ENCODE measurements at places on chromosomes 7 and 10. TPM values are rescaled to one million over a fixed set of nuclear protein-coding genes. Genes with fewer than 3 reads are reported as not detected.

The ZCWPW1 gene
- polyA plus RNA-seq: 4.4 TPM

DNA sequence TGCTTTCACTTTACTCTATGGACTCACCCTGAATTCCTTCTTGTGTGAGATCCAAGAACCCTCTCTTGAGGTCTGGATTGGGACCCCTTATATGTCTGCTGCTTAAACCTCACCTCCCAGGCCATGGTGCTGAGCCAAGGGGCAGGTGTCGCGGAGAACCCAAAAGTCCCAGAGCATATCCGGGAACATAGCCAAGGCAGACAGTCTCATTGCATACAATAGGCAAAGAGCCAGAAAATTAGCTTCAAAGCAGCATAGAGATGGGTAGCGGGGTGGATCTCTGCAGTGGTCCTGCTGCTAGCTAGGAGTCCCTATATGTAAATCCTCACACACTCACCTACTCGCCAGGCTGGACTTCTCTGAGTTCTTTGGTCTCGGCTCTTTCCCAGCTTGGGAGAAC, 5.5 kb downstream of the CCL24 start:
- DNase-seq: no peak

DNA sequence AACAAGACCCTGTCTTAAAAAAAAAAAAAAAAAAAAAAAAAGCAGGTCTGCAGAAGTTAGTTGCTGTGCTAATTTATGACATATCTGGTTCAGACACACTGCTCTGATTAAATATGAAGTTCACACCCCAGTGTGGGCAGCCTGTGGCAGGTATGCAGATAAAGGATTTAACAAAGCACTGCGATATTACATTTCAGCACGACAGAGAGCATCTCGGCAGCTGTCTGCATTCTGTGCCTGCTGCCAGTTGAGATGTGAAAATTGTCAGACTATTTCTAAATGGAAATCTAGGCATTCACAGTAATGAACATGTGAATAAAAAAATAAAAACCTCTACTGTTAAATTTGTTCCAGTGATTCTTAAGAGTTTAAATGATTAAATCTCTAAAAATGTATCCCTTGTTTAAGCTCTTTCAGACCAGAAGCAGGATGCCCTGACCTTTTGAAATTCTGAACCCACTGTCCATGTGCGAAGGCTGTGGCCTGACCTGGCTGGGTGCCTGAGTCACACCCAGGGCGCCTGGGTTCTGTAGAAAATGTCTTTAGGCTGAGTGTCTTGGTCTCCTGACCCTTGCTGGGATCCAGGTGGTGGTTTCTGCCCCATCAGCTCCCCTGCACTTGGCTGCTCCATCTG, 272.9 kb downstream of the WDR37 start:
- DNase-seq: no peak

The NPTX2 gene
- polyA plus RNA-seq: 15.6 TPM

- DNase-seq: no peak
These were observed 27.9 kb downstream of the PDLIM1 start for GRCh38 chr10:95262763-95263518.

GRCh38 chr7:50851891-50852290, 69.2 kb upstream of the GRB10 start:
- no peak for DNase-seq

DNA sequence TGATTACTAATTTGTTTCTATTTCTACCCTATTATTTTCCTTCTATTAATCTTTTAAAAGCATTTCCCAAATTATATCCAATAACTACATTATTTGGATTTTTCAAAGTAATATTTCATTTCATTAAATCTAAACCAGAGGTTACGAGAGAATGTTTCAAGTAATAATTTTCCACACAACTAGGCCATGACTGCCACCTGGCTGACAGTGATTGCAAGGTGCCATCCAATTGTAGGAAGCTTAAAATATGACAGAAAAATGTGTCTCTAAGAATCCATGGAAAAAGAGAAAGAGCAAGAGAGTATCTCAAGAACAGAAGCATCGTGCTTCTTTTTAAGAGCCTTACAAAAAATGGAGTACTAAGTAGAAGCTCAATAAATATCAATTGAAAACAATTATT, 48.7 kb downstream of the TPK1 start:
- peak; percentile 22 for DNase-seq
